Muscle of arm (tissue), 14 donors: ENCODE measurements at places on chromosomes 7 and 10. TPM values are rescaled to one million over a fixed set of nuclear protein-coding genes. Genes with fewer than 3 reads are reported as not detected.

GRCh38 chr7:101902680-101903514, 85.5 kb downstream of the CUX1 start:
- no peak for DNase-seq

DNA sequence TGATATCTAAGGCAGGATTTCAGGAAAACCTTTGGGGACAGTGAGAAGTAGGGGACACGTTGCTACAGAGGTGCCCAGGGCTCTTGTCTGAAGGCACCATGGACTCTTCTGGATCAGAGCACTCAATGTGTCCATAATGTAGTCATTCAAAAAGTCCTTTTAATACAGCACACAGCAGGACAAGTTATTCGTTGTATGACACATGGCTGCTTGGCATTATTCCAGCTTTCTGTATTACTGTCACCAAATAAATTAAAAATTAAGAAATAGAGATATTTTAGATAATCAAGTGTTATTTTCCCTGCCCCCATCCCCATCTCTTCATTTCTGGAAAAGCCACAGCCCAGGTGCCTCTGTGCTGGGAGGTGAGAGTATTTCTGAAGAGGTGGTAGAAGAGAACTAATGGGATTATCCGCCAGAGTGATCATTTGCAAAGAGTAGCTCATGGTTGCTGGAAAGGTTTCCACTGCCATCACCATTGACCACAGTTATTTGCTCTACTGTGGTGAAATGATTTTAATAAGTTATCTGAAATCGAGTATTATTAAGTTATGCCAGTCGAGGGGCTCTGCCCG, 83.0 kb downstream of the CXCL12 start:
- no peak for DNase-seq

GRCh38 chr7:111080495-111081105, 10.3 kb upstream of the LRRN3 start:
- no peak for DNase-seq

GRCh38 chr7:5437987-5438386, 14.4 kb upstream of the TNRC18 start:
- no peak for DNase-seq

The ANXA8L1 gene
- polyA plus RNA-seq, result 0.17 TPM

DNA sequence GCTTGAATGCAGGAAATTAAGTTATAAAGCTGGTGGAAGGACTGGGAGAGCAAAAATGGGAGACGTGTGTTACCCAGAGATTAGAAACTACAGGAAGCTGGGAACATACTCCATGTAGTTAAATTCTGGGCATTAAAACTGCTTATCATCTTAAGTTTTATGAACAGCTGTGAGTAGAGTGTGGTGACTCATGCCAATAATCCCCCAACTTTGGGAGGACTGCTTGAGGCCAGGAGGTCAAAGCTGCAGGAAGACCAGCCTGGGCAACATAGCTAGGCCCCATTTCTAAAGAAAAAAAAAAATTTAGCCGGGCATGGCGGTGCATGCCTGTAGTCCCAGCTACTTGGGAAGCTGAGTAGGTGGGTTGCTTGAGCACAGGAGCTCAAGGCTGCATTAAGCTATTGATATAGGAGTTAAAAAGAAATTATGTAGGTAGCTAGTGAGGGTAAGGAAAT, 56.2 kb upstream of the SEPHS1 start:
- DNase-seq, result no peak

The ZNF746 gene
- polyA plus RNA-seq, result 10.1 TPM

GRCh38 chr7:114973147-114973546, 51.3 kb downstream of the MDFIC start:
- DNase-seq, result no peak

DNA sequence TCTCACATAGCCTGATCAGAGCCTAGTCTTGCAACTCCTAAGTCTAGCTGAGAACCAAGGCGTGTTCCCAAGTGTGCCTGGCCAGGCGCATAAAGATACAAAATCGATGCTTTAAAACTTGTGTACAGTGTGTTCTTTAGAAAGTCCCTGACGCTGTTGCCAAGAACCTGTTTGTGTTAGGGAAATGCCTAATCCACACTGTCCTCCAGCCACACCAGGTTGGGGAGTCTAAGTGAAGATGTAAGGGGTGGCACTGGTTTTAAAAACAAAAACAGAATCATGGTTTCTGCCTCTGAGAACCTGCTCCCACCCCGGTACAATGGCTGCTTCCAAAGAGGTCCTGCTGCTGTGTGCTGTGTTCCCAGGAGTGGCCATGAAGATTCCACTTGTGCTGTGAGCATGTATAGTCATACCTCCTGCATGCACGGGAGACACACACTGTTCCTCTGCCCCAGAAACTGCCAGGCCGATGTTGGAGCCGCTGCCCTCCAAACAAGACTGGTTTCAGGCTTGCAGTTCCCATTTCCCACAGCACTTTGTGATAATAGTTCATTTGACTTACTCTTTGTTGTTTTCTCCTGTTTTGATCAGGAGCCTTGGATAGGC, 88.5 kb downstream of the CCNY start:
- DNase-seq, result no peak

GRCh38 chr7:22872096-22872807, 49.6 kb upstream of the TOMM7 start:
- no peak for DNase-seq

GRCh38 chr10:93413252-93413689, 68.9 kb downstream of the MYOF start:
- no peak for DNase-seq

DNA sequence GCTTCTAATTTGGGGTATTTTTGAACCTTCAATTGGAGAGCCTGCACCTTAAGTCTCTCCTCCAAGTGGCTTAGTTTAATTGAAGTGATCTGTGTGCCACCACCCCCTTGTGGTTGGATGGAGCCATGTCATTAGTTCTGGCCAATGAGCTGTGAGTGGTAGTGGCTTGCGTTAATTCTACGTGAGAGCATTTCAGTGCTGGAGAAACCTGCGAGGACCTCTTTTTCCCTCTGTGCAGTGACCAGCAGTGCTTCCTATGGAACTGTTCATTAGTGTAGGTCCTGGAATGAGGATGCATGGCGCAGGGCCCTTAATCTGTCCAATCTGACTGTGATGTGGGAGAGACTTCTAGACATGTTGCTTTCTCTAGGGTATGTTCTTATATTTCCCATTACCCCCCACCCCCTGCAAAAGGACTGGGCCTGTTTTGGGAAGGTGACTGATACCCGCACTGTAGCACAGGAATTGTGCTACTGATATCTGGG, 3.8 kb downstream of the HILPDA start:
- peak; percentile 46 for DNase-seq

DNA sequence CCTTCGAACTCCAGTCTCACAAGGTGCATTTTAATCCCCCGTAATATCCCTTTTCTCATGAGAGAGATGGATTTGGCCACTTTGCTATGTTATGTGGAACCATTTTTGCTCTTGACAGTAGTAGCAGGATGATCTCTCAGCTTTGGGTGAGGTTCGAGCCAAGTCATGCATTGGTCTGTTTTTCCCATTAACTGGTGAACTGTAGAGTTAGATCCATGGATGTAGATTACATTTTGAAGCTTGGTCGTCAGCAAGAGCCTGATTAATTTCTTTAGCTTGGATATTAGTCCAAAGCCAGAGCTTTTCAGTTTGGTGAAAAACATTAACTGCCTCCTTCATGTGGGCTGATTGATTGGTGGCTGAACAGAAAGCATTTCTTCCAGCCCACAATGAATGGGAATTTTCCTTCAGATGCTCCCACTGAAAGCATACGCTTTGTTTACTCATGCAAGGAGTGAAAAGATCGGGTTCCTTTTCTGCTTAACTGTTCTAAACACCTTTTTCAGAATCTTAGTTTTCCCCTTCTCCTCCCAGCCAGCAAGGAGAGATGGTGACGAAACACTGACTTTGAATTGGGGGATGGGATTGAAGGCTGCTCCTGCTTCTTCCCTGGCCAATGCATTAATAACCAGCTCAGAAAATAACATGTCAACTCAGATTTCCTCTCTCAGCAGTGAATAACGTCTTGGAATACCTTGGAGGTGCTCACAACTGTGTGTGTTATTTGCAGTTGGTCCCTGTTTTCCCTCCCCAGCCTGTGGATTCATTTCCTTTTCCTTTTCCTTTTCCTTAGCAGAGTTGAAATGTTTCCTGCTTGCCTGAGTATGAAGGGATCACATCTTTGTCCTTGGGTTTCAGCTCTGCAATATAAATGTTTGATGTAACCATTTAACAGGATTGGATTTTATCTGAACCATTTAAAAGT, 351.8 kb upstream of the FZD8 start:
- DNase-seq, result peak; percentile 58

DNA sequence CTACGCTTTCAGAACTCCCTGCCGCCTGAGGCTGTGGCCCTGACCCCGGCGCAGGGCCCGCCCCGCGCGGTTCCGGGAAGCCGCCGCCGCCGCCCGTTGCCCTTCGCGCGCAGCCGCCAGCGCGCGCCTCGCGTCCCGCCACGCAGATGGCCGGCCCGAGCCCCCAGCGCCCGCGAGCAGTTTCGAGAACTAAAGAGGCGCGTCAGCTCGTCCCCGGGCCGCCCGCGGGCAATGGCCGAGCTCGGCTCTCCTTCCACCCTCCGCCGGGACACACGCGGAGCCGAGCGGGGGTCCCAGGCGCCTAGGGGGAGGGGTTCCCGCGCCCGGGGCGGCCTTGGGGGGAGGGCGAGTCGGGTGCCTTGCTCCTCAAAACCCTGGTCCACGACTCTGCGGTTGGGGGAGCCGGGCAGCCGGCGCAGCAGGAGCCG, 1.8 kb downstream of the HNRNPF start:
- DNase-seq, result no peak

GRCh38 chr7:138842111-138842510, 44.1 kb upstream of the ATP6V0A4 start:
- no peak for DNase-seq

The CLDN3 gene
- 0.25 TPM for polyA plus RNA-seq

DNA sequence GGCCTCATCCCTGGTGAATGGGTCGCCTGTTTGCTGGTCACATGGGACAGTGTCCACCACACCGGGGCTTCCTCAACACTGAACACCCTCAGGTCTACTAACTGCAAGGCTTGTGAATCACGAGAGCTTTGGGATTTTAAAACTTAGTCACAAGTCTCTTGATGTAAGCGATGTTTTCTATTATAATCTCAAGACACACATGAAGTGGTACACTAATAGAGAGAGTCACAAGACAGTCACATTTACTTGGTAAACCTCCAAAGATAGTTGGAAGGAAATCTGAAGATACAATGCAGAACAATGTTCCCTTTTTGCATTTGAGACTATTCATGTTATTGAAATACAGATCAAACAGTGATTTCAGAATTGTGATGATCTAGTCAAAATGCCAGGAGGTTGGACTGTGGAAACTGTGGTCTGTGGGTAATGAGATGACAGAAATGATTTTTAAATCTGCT, 233.1 kb upstream of the KLF6 start:
- no peak for DNase-seq

The ZNF32 gene
- polyA plus RNA-seq, result 66.8 TPM

The MCM10 gene
- polyA plus RNA-seq, result 5.2 TPM

- no peak for DNase-seq
These were observed 96.4 kb downstream of the SLIT1 start for GRCh38 chr10:97089209-97089870.

DNA sequence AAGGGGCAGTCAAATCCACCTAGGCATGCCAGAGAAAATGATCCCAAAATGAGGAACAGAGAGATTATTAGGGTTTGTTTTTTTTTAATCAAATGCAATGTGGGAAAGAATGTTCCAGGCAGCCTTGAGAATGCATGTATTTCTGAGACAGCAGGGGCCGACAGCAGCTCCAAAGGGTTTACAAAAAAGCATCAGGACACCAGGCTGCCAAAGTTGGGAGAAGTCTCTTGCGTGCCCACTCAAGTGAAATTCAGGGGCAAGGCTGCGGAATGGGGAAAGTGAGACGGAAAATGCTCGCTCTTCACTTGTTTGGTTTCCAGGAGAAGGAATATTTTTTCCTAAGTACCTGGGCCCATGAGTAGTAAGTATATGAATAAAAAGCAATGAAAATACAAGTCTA, 101.2 kb downstream of the USP6NL start:
- no peak for DNase-seq

The CXCL12 gene
- 261 TPM for polyA plus RNA-seq

DNA sequence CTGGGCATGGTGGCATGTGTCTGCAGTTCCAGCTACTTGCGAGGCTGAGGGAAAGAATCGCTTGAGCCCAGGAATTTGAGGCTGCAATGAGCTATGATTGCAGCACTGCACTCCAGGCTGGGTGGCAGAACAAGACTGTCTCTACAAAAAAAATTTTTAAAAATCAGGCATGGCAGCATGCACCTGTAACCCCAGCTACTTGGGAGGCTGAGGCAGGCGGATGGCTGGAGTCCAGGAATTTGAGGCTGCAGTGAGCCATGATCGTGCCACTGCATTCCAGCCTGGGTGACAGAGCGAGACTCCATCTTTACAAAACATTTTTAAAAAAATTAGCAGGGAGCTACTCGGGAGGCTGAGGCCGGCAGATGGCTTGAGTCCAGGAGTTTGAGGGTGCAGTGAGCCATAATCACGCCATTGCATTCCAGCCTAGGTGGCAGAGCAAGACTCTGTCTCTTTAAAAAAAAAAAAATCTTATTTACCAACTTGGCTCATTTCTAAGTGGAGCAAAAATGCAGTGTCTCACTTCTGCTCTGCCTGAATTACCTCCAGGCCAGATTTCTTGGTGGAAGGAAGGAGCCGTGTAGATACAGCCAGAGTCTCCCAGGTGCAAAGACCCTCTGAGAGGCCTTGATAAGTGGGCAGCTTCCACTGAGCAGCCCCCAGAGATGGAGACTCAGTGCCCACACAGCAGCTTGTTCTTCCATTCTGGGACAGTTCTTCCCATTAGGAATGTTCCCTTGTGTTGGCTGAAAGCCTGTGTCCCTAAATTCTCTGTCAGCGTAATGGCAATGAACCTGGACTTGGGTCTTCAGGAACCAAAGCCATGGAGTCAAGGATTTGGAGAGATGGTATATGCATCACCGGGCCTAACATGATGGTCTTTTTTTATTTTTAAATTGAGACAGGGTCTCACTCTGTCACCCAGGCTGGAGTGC, 30.0 kb downstream of the GTF2IRD1 start:
- DNase-seq, result no peak

- no peak for DNase-seq
These were observed 246.5 kb downstream of the KIAA1217 start for GRCh38 chr10:24455447-24455846.

- no peak for DNase-seq
These were observed 71.1 kb upstream of the GLCCI1 start for GRCh38 chr7:7897509-7897908.

GRCh38 chr7:423312-424260, 96.1 kb downstream of the PDGFA start:
- no peak for DNase-seq

- no peak for DNase-seq
These were observed 11.0 kb upstream of the BLVRA start for GRCh38 chr7:43747328-43748105.

GRCh38 chr10:102679596-102679995, 34.6 kb downstream of the ARL3 start:
- no peak for DNase-seq

GRCh38 chr7:149147072-149147751, at the start of gene ZNF398:
Gene ZNF398 (plus strand): TSS chr7:149147453. CDS start chr7:149147743, 290 bp downstream.
- peak; percentile 73 for DNase-seq

- no peak for DNase-seq
These were observed 22.4 kb upstream of the CDC14C start for GRCh38 chr7:48901966-48902365.

- no peak for DNase-seq
These were observed 235.4 kb downstream of the HGF start for GRCh38 chr7:81534446-81534845.

The VAX1 gene
- not detected for polyA plus RNA-seq

- DNase-seq, result no peak
These were observed 137.5 kb upstream of the RHEB start for GRCh38 chr7:151657173-151657572.
